ENCODE measurements at places on chromosomes 5 and 9.

GRCh38 chr9:71656496-71656895 is 111.8 kb downstream of the CEMIP2 start:
- DNase-seq, result no peak

GRCh38 chr9:88433583-88434255 is 45.5 kb downstream of the SPIN1 start:
- no peak for DNase-seq

- no peak for DNase-seq
Measured at GRCh38 chr9:89078860-89079259, 87.6 kb downstream of the S1PR3 start.

- no peak for DNase-seq
Measured at GRCh38 chr9:93509084-93509483, 55.7 kb upstream of the FAM120AOS start.
